NCI-H1694 (cell line): ENCODE measurements at places on chromosomes 6 and 20.

- DNase-seq = no peak
These were observed at the start of gene CCDC170 for GRCh38 chr6:151493804-151494234. TSS of gene CCDC170 (plus strand) at chr6:151494017. CDS start at chr6:151494129, 112 bp downstream.

GRCh38 chr6:57162516-57162915 is 9.6 kb upstream of the BAG2 start:
- no peak for DNase-seq

DNA sequence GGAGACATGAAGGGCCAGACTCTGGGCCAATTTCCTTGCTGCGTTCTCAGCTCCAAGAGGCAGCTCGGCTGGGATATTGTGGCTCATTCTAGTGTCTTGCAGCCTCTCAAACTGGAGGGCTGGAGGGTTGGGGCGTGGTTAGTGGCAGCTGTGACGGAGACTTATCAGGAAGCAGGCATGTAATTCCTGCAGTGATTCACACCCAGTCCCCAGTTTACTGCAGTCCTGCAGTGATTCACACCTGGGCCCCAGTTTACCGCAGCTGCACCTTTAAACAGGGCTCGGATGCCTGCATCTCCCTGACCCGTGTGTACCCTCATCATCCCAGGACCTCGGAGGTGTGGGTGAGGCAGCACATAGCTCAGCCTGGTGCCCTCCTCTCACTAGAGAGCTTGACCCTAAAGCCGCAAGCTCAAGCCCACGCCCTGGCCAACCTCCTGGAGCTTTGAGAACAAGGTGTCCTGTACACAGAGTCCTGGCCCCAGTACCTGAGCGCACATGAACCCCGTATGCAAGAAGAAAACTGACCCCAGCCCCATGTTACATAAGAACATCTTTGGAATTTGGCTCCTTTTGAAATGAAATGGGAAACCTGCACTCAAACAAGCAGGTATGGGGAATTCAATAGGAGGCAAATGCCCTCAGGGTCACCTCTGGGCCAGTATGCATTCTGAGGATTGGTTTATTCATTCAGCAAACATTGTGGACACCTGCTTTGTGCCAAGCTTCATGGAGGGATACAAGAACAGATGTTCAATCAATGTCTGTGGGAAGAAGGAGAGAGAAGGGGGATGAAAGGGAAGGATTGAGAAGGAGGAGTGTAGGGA is 55.3 kb upstream of the FAM83D start:
- no peak for DNase-seq

DNA sequence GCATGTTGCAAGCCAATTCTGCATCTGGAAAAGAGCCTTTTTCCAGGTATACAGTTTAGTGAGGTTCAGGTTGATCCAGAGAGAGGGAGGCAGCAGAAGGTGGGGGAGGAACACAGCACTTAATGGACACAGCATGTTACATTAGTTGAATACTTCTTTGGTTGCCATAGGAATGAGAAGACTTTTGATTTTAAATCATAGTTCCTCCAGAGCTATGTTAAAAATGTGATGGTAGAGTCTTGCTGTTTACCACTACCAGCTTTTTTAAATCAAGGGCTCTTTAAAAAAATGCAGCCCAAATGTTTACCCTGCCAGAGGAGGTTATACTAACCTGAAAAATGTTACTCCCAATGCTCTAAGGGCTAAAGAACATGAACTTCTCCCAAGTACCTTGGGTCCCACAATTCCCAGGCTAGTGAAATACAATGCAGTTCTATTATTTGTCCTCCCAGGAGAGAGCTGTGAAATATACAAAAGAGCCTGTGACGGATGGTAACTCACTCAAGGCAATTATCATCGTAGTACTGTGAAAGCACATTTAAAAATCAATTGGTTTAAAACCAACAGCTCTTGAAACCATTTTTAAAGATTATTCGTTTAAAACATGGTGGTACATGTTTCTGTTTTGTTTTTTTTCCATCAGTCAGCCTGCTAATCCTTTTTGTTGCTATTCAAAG is 6.9 kb upstream of the PHACTR1 start:
- no peak for DNase-seq

GRCh38 chr6:167650730-167651317 is 175.9 kb upstream of the AFDN start:
- no peak for DNase-seq

GRCh38 chr20:1920252-1920651 is 25.0 kb downstream of the SIRPA start:
- DNase-seq = no peak

DNA sequence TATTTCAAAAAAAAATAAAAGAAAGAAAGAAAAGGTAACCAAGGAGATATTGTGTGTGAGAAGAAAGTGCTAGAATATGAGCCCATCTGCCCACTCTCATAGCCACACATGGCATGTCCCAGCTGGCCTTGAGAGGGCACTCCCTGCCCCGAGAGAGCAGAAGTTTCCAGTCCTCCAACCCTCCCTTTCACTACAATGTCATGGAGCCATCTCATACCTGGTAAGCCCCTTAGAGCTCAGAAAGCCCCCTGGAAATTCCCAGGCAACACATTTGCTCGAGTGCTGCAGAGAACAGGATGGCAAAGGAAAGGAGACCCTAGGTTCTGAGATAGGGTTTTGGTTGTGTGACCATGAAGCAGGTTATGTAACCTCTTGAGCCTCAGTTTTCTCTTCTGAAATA is 75.8 kb upstream of the RIN2 start:
- no peak for DNase-seq

- DNase-seq = no peak
These were observed 4.5 kb downstream of the RING1 start for GRCh38 chr6:33212857-33213165.

DNA sequence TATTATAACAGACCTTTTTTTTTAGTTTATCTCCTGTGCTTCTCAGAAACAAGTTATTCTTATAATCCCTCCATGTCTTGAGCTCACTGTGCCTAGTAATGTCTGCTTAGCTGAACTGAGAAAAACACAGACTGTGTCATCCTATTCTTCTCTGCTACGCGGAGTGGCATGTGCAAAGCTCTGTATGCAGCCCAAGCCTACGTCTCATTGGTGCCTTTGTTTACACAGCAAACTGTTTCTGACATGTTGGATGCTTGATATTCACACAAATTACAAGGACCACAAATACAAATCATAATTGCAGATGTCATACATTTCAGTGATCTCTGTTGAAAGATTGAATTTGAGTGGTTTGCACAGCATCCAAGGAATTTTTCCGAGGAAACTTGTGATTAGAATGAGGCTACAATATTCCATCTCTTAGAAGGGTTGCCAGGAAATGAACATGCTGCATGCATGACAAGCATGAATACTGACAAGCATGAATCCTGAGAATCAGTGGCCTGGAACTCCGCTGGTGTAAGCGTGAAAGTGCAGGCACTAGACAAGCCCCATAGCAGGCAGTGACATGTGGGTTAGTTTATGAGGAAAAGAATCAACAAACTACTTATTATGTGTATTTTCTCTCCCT is 128.4 kb upstream of the SGK1 start:
- DNase-seq = peak; percentile 30

DNA sequence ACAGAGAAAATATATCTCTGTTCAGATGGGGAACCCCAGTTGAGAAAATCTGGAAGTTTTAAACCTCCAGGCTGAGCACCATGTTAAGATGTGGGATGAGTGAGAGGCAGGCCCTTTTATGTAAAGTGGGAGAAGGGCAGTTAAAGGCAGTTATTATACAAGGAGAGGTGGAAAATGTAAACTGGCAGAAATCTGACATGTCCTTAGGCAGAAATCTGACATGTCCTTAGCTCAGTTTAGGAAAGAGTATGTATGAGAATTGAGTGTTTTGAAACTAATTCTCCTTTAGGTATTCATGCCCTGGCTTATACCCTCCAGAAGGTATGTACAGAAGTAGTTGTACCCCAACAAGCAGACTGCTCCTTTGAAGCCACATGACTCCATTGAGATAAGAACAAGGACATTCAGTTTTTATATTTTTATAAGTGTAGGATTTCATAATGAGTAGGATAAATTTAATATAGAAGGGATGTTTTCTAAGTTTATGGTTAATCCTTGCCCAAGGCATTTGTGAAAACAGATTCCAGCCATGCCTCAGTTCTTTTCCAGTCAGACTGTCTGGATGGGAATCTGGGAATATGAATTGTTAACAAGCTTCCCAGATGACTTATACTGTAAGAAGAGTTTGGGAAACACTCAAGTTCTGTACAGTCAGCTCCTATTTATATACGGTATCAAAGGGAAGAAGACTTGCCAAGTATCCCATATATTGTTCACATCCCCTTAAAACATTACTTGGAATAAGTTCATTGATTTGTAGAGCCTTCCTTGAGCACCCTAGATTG is 87.7 kb downstream of the SCAND1 start:
- DNase-seq = no peak

DNA sequence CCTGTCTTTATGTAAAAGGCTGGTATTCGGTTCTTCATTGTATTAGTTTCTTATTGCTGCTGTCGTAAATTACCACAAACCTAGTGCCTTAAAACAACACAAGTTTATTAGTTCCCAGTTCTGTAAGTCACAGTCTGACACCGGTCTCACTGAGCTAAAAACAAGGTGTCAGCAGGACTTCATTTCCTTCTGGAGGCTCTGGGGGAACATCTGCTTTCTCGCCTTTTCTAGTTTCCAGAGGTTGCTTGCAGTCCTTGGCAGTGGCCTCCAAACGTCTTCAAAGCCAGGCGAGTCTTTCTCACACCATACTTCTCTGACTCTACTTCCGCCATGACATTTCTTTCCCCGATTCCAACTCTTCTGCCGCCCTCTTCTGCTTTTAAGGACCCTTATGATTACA is 43.0 kb upstream of the ZFAND3 start:
- DNase-seq = no peak

GRCh38 chr6:45677381-45678284 is 299.9 kb upstream of the SUPT3H start:
- no peak for DNase-seq
